ENCODE measurements at places on chromosomes 2 and 18.

GRCh38 chr2:88690591-88691338 lies 708 bp upstream of the RPIA start:
- H3K27me3 ChIP-seq, result no peaks in the 10 kb centered on the region
- peak overlapping the region; percentile 97 for H3K4me3 ChIP-seq
- peaks cover 4% of the 10 kb centered on the region for H3K36me3 ChIP-seq
- peak overlapping the region; percentile 97 for H3K27ac ChIP-seq
- H3K4me1 ChIP-seq, result peaks cover 41% of the 10 kb centered on the region

DNA sequence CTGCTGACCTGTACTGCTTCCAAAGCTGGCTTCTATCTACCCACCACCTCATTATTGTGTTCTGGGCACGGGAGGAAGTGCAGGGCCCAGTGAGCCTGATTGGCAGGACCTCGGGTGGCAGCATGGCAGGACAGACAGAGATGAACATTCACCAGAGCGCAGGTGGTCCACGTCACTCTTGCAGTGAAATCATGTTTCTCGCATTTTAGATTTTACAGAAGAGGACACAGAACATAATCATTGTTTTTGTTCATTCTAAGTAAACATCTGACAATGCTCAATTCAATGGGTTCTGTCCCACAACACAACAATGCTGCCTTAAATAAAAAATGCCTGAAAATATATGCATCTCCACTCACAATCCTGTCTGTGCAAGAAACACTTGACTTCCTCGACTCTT lies 11.5 kb upstream of the BIN1 start:
- no peaks in the 10 kb centered on the region for H3K36me3 ChIP-seq
- DNase-seq, result no peak

GRCh38 chr2:198127627-198128026 lies 323.2 kb downstream of the PLCL1 start:
- peak; percentile 15 for DNase-seq
- no peaks in the 10 kb centered on the region for H3K4me1 ChIP-seq
- H3K27me3 ChIP-seq, result no peaks in the 10 kb centered on the region

GRCh38 chr2:16314001-16314400 lies 351.6 kb downstream of the CYRIA start:
- H3K36me3 ChIP-seq, result no peaks in the 10 kb centered on the region
- H3K27ac ChIP-seq, result no peak overlapping the region
- no peak for DNase-seq
- no peaks in the 10 kb centered on the region for H3K27me3 ChIP-seq

DNA sequence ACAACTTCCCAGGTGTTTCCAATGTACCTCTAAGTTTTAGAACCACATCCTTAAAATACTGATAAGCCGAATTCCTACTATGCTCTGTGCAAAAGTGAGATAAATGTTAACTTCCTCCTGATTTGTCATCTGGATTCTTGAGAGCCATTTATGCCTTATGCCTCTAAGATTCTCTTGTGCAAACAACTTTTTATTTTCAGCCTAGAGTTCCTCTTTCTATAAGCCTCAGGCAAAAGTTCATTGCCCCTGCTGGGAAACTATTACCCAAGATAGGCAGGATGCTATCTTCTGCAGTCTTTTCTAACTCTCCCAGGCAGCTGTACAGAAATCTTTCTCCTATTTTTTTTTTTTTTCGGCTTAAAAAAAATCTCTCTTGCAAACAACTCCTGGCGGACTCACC lies 216.1 kb downstream of the KCNJ3 start:
- no peaks in the 10 kb centered on the region for H3K36me3 ChIP-seq
- no peak overlapping the region for H3K27ac ChIP-seq
- H3K4me1 ChIP-seq, result no peaks in the 10 kb centered on the region
- no peak overlapping the region for H3K4me3 ChIP-seq

DNA sequence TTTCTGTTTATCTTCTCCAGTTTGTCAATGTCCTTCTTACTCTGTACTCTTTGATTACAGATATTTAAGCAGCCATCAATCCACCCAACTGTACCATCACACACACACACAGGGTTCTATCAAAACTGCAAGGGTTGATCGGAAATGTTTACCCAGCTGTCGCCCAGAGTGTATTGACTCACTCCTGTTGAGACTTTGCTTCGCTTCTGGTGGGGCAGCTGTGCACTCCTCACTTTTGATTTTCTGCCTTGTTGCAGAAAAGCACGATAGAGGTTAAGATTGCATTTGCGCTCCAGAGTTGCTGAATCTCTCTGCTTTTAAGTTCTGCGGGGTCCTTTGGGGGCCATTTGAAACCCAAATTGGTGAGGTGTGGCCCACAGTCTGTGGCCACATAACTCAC lies 216.2 kb downstream of the SETBP1 start:
- no peaks in the 10 kb centered on the region for H3K36me3 ChIP-seq
- no peaks in the 10 kb centered on the region for H3K27me3 ChIP-seq
- H3K27ac ChIP-seq, result no peak overlapping the region
- DNase-seq, result no peak

Data from effector memory CD8-positive, alpha-beta T cell (primary cell).